ENCODE measurements at places on chromosomes 5 and 9. TPM values are rescaled to one million over a fixed set of nuclear protein-coding genes. Genes with fewer than 3 reads are reported as not detected.

DNA sequence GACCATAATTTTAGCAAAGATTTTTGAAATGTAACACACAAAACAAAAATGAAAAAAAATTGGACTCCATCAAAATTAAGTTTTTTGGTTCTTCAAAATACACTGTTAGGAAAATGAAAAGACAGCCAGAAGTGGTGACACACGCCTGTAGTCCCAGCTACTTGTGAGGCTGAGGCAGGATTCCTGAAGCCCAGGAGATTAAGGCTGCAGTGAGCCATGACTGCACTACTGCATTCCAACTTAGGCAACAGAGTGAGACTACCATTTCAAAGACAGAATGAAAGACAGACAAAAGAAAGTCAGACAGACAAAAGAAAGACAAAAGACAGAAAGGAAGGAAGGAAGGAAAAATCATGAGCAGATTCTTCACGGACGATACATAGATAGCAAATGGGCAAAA is 7.5 kb downstream of the DIAPH1 start:
- peaks cover 36% of the 10 kb centered on the region for H3K36me3 ChIP-seq
- peaks cover 84% of the 10 kb centered on the region for H3K4me1 ChIP-seq
- H3K27me3 ChIP-seq: no peaks in the 10 kb centered on the region

PRRX2 gene
- total RNA-seq: 0.57 TPM

DNA sequence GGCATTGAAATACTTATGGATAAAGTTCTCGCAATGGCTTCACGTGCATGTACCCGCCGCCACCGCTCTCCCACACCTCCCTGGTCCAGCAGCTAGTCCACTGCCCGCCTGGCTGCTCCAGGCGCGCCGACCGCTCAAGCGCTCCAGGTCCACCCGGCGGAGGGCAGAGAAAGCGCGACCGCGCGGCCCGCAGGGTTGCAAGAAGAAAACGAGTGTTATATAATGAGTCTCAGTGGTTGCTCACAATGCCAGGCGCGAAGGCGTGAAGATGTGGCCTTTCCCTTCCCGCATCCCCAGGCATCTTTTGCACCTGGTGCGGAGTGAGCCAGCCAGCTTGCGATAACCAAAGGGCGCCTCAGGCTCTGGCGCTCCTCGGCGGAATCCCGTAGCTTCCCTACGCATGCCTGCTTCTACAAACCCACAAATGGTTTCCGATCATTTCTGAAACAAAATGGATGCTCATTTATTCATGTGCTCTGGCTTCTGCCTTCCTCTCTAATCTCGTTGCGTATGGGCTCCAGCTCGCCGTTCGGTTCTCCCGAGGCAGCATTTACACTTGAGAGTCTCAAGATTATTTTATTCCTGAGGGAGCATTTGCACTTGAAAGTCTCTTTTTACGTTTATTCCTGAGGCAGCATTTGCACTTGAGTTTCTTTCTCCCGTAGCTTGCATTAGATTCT is 25.7 kb downstream of the CDKN2A start:
- H3K36me3 ChIP-seq: peaks cover 8% of the 10 kb centered on the region
- peaks cover 26% of the 10 kb centered on the region for H3K4me1 ChIP-seq
- peaks cover 84% of the 10 kb centered on the region for H3K27me3 ChIP-seq
- H3K27ac ChIP-seq: no peak overlapping the region

GRCh38 chr5:861442-862366 is 10.9 kb upstream of the ZDHHC11 start:
- no peak for DNase-seq
- H3K4me1 ChIP-seq: no peaks in the 10 kb centered on the region

DNA sequence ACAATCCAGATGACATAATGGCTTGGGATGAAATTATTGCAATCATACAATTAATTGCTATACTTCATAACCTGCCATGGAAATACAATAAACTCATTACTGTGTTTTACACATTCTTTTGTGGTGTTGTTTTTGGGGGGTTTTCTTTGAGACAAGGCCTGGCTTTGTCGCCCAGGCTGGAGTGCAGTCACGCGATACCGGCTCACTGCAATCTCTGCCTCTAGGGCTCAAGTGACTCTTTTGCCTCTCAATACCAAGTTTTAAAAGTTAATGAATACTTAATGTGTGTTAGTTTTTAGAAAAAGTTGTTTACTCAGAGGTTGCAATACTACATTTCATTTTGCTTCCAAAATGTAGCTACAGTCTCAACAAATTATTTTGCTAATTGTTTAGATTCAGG is 598.4 kb downstream of the CHSY3 start:
- H3K27ac ChIP-seq: no peak overlapping the region
- no peak for DNase-seq
- no peaks in the 10 kb centered on the region for H3K36me3 ChIP-seq
- no peak overlapping the region for H3K4me3 ChIP-seq
- peaks cover 2% of the 10 kb centered on the region for H3K27me3 ChIP-seq
